ENCODE measurements at places on chromosomes 12 and 14.
A peak's percentile ranks its signal among the peaks of the same experiment; 100 is the strongest.

- no peak for DNase-seq
These were observed 589 bp upstream of the ZNF219 start for GRCh38 chr14:21098892-21099595.

GRCh38 chr12:21725731-21726130 is 48.8 kb downstream of the KCNJ8 start:
- no peak for DNase-seq

- peak; percentile 48 for DNase-seq
These were observed 15.8 kb upstream of the VPS33A start for GRCh38 chr12:122282061-122282460.

DNA sequence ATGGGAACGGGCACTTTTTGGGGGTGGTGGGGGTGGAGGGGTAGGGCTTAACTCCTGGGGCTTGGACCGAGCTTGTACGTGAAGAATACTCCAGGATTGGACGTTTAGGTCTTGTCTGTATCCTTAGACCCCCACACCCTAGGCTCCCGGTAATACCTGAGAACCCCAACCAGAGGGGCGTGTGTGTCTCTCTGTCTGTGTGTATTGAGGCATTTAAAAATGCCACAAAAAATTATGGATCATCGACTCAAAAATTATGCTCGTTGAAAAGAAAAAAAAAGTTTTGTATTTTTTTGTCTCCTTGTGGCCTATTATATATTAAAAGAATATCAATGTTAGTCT is 459 bp downstream of the PPFIBP1 start:
- DNase-seq, result no peak

DNA sequence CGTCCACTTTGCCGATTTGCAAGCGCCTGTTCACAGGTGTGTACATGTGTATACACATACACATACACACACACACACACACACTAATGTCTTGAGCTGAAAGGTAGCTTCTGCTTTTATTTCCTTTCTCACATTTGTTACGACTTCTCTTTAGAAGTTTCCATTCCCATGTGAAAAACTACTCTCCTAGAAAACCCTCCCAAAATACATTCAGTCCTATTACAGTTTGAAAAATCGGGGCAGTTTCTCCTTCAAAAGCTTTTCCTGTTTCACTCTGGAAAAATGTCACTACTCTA is 3.9 kb downstream of the BLTP3B start:
- DNase-seq, result no peak

DNA sequence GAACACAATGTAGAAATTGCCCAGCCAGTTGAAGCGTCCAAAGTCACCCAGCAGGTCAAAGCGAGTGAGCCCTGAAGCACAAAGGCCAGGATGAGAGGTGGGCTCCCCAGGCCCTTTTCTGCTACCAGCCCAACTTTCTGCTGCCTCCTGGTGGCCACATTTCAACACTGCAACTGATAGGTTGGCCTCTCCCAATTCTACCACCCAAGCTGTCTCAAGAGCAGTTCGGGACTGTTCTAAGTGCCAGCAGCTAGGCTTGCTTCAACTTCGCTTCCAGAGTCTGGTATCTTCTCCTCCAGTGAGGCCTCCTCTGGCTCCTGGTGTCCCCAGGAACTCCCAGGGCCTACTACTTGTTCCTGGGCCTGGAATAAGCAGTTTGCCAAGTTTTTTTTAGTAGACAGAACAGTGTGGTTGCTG is 3.4 kb upstream of the DHH start:
- peak; percentile 53 for DNase-seq

DNA sequence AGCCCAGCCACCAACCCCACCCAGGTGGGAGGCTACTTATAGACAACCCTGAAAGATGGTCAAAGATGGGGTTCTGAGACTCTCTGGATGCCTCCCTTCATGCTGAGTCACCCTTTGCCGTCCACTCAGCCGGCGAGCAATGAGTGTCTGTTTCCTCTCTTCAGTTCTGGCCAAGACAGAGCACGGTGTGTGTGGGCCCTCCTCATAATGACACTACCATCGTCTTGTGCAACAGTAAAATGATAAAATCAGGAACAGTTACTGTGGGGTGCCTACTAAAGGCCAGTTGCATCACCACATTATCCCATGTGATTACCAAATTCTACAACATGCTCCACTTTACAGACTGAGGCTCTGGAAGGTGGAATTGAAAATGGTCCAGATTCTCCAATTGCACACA is 7.0 kb upstream of the BDKRB1 start:
- DNase-seq, result peak; percentile 66

GRCh38 chr12:53124352-53124723 is 21.1 kb downstream of the SOAT2 start:
- DNase-seq, result no peak

GRCh38 chr14:58914279-58914855 is 274.1 kb upstream of the DAAM1 start:
- no peak for DNase-seq

DNA sequence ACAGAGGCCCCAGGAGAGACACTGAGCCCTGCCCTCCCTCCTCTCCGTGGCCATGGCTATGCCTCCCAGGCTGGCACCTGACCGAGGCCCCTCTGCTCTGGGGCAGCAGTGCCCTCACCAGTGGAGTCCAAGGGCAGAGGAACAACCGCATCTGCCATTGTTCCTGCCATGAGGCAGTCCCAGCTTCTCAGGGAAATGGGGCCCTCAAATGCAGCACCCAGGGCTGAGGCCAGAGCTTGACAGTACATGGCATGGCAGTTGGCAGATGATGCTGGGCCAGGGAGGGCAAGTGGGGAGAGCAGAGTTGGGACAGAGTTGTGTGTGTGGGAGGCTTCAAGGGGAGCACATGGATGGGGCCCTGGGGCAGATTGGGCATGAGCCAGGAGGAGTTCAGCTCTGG is 21.1 kb upstream of the KRT77 start:
- DNase-seq, result no peak

DNA sequence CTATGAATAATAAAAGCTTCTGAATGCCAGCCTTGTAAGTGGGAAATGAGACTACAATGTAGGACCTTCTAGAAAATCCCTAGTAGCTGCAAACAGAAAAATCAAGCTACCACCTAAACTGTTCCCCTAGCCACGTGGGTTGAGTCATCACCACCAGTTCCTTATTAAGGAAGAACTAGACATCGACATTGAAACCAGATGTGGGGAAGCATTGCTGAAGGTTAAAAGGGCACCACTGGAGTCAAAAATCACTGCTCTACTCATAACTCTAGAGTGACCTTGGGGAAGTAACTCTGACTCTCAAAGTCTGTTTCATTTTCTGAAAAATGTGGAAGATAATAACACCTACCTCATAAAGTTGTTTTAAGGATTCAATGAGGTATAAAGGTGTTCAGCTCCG is 9.4 kb upstream of the CNIH1 start:
- no peak for DNase-seq

DNA sequence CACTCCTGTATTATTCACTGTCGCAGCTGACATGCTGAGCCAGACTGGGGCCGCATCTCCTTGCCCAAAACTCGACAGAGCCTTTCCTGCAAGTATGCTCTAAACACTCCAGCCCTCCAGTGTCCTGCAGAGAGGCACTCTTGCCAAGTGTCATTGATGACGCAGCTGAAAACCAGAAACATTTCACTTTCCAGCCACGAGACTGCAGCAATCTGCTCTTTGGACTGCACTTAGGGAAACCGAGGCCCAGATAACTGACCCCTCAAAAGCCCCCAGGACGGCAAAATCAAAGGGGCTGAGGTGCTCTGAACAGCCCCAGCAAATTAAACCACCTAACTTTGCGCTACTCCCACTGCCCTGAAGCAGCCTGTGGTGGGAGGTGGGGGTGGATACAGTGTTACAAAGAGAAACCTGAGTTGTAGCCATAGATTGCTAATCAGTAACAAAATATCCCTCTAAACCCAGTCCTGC is 2.6 kb downstream of the CCDC85C start:
- no peak for DNase-seq

DNA sequence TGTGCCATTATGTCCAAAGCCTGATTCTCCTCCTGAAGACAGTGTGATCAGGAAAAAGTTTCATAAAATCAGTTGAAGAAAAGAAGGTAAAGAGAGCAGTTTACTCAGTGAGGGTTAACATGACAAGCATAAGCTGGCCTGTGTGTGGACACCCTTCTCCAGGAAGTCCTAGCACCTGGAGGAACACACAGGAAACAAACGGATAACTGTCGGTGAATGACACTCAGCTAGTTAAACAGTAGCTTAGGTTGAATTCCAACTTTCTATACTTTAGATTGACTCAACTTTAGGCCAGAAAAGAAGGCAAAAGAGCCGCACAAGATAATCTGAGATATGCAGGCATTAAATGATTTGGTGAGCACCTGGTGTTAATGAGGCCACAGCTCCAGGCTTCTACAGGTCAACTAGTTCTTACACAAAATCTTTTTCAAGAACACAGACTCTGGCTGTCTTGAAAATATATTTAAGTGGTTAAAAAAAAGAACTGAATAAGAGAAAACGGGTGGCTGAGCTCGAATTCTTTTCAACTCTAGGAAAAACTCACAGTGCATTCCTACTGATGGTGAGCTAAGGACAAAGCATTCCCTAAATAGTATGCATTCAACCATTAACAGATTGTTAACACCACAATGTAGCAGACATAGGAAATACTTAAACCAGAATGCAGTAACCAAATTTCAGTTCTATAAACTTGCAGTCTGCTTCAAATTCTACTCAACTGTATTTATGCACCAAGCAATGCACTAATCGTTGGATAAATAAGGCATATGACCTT is 56.9 kb upstream of the TSPAN8 start:
- no peak for DNase-seq

DNA sequence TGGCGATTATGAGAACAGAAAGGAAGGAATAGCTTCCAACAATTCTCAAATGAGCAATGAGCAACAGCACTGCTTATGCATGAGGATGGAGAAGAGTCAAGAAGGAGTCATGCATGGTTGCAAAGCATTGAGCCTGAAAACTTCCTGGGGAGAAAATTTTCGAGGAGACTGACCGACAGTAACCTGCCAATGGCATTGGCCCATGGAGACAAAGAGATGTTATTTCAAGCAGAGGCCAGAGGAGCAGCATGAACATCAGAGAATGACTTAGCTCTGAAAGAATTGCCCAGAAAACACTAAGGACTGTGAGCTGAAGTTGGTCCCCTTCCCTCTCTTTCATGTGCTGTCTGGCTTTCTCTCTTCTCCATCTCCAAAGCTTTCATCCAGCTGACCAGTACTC is 343.4 kb downstream of the ADAMTS20 start:
- DNase-seq, result no peak

DNA sequence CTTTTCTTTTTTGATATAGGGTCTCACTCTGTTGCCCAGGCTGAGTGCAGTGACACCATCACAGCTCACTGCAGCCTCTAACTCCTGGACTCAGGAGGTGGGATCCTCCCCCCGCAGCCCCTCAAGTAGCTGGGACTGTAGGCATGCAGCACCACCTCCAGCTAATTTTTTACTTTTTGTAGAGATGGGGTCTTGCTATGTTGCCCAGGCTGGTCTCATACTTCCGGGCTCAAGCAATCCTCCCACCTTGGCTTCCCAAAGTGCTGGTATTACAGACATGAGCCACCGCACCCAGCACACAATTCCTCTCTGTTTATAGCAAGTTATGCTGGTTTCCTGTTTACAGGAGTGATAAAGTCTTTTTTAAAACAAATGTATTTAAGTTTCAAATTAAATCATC is 39.5 kb upstream of the HIF1A start:
- no peak for DNase-seq

DNA sequence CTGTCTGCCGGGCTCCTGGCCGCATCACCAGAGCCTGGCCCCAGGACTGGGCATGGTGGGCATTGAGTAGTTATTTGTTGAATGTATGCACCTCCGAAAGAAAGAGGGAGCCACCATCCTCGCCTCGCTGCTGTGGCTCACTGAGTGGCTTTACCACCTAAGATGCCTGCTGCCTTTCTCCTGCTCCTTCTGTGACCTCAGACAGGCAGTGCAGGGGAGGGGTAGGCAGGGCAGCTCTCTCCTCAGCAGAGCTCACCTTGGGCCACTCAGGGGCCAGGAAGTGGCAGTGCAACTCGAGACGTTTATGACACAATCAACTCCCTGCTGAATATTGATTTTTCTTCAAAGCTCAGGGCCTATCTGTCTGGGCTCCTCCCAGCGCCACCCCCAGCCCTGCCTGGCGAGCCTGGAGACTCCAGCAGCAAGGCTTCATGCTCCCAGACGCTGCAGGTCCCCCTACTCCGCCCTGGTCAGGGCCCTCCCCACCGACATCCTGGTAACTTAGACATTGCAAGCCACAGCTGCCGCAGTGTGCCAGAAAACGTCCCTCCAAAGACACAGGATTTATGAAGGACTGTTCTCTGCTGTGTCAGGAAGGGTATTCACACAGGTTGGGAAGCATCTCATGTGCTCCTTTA is 84.3 kb upstream of the DIO3 start:
- DNase-seq, result peak; percentile 60

Data from HTR-8/SVneo (cell line).